ENCODE measurements at places on chromosomes 12 and 14.

DNA sequence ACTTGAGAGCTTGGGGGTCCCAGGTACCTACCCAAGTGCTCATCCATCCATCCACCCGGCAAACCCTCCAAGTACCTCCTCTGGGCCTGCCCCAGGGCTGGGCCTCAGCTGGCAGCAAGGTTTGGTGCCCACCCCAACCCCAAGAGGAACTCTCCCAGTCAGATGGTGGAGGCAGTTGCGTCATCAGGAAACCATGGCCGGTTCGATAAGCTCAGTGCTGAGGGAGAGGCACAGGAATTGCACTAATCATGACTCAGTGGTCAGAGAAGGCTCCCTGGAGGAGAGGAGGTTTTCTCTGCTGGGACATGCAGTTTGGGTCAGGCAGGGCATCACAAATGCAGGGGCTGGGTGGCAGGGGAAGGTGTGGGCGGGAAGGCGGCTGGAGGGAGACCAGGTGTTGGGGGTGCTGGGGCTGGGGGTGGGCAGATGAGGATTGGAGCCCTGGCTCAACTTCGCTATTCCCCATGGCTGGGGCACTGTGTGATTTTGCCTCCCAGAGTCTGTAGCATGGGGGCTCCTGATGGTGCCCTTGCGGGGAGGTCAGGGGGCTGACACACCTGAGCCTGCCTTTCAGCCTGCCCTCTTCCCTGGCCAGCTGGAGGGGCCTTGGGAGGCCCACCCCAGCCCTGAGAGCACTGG, 32.2 kb downstream of the SH2B3 start:
- DNase-seq = peak; percentile 98

DNA sequence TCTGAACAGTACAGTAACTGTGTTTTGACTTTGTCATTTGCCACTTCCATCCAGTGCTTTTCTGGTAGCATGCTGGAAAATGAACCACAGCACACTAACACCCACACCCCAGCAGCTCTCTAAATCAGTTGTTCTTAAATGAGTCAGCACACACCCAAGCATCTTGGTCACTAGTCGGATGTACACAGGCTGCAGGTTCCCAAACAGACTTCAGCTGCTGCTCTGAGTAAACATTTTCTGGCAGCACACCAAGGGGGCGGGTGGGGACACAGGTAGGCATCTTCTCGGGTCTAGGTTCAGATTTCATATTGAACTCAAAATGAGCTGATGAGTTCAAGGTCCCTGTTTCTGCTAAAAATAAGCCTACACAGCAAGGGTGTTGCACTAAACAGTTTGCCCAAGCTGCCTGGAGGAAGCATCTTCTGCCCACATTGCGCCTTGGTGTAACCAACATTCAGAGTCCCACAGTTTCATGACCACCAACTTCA, 39.8 kb downstream of the IFNG start:
- no peak for DNase-seq

DNA sequence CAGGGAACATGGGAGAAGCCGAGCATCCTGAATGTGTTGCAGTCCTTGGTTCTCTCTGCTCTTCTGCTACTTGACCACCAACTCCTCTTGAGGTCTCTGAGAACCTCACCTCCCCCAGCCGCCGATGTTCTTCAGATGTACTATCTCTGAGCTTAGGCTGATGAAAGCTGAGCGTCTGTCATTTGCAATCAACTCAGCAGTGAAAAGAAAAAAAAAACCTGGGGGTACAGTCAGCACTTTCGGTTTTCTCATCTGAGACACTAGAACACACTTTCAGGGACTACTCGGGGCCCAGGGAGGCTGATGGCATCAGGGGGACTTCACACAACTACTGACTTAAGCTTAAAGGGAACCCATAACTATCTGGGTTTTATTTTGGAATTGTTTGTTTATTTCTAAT, 9.6 kb upstream of the FLVCR2 start:
- DNase-seq = no peak

DNA sequence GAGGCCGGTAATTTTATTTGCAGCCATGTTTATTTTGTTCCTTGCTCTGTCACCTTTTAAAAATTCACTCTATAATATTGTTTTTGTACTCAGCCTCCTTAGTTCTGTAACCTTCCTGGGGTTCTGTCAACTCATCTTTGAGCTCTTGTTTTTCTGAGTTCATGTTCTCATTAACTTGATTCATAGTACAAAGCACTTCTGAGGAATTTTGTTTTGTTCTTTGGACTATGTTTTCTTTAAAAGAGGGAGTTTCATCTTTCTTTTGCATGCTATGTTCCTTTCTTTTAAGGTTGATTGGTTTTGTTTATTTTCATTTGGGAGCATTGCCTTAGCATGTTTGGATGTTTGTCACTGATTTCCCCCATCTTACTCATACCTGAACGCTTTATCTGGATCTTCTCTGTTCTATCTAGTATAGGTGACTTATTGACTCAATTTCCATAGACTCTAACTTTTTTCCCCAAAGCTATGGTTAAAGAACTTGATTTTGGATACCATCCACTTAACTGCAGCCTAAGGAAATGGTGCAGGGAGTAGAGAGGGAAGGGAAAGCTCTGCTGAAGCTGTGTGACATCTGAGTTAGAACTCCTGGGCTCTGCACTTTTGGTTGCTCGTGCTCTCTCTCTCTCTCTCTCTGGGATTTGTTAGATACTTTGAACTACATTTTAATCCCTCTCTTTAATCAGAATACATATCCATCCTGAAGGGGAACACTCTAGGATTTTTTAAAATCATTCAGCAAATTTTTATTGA, 268.5 kb downstream of the PAWR start:
- DNase-seq = no peak

DNA sequence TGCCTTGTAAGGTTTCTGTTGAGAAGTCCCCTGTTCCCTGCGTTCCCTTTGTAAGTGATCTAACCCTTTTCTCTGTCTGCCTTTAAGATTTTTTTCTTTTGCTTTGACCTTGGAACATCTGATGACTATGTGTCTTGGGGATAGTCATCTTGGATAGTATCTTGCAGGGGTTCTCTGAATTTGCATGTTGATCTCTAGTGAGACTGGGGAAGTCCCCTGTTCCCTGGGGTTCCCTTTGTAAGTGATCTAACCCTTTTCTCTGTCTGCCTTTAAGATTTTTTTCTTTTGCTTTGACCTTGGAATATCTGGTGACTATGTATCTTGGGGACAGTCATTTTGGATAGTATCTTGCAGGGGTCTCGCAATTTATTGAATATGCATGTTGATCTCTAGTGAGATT, 38.2 kb upstream of the TMX1 start:
- no peak for DNase-seq

GRCh38 chr12:27394676-27395075, 51.9 kb upstream of the SMCO2 start:
- no peak for DNase-seq

DNA sequence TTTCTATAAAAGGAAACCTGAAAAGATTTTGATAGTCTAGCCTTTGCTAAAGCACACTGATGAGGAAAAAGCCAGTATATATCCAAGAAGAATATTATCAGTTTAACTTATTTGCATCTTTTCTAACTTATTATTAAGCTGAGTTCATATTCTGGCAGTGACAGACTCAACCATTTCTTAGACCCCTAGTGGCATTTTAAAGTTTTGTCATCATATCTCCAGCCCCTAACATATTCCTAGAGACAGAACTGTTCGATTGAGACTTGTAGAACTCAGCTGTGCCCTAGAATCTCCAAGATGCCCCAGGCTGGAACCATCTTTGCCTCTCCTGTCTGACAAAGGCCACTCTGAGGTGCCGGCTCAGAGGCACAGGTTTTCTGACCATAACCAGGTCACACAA, 365.6 kb downstream of the NELL2 start:
- DNase-seq = no peak

DNA sequence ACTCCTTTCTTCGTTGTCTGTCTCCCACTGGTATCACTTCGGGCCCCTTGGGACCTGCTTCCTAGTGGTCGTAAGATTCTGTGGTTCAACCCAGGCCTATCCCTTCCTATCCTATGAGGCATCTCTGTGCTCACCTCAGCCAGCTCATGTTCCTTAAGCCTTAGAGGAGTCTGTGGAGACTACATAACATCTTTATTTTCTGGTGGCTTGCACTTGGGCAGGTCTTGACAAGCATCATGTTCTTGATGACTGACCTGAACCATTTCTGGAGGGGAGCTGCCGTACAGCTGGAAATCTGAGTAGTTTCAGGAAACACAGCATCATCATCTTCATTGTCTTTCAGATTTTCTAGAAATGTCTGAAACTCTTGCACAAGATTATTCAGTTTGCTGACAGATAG, 69.3 kb downstream of the PPFIBP1 start:
- no peak for DNase-seq

DNA sequence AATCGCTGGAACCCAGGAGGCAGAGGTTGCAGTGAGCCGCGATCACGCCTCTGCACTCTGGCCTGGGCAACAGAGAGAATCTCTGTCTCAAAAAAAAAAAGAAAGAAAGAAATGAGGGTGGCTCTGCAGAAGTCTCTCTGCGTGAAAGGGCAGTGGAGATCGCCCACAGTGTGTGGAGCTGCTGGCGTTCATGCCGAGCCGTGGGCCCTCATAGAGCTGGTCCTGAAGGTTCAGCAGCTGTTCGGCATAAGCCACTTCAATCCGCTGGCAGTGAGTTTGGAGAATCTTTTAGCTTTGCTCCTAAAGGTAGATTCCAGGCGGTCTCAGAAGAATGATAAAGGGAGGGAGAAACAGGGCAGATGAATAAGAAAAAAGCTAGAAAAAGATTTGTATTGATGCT, 36.7 kb upstream of the ATP2A2 start:
- DNase-seq = no peak

DNA sequence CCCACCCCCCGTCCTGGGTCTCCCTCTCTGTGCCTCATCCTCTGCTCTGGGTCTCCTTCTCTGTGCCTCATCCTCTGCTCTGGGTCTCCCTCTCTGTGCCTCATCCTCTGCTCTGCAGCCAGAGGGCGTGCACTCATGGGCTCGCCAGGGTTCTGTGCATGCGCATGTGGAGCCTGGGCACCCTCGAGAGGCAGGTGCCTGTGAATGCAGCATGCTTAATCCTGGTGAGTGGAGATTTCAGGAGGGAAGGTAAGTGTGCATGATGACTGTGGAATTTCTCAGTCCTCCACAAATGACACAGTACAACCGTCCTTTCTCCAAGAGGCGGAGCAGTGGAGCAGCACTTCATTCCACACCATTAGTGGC, 65.2 kb downstream of the EP400 start:
- no peak for DNase-seq

- no peak for DNase-seq
Observed at GRCh38 chr12:111152561-111152960, 216.3 kb downstream of the PHETA1 start.

DNA sequence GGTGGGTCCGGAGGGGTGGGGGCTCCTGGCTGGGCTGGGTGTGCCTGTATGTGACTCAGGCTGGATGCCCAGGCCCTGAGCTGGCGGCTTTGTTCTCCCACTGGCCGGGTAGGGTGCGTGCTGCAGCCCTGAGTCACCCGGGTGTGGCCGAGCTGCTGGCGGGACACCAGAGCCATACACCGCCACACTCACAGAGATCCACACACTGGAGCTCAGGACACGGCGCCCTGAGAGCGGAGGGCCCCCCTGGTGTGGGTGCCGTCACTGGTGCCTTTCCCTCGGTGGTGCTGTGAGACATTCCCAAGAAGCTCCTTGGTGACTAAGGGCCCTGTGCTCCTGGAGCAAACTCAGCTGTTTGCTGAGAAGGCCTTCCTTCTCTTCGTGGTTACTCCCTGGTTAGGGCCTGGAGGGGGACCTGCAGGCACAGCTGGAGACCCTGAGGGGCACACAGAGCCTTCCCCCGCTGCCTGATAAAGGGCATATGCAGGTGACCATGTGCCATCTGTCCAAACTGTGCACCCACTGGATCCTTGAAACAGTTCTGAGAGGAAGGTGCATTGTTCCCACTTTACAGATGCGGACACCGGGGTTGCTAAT, 44.3 kb downstream of the KRT80 start:
- DNase-seq = peak; percentile 69

DNA sequence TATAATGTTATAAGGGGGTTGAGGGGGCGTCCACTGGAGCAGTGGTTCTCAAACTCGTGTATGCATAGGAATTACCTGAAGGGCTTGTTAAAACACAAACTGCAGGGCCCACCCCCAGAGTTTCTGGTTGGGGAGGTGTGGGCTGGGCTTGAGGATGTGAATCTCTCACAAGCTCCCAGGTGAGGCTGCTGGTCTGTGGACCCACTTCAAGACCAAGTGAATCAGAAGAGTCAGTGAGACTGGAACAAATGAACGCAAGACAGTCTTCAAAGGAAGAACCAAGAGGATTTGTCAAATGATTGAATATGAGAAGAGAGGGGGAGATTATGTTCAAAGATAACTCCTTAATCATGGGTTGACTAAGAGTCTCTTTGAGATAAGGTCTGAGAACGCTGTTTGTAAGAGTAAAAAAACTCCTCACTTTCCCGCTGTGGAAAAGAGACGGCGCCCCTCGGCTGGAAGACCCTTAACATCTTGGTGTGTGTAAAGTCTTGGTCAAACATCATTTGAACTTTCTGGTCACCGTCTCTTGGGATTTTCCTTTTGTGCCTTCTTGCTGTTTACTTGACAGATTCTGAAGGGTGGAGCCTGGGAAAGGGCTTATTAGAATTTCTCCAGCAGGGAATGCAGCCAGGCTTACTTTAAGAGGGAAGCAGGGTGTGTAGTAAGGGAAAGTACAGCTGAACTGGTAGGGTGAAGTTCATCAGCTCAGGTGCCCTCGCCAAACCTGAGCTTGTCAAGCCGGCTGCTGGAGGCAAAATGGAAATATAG, 5.3 kb upstream of the FOXN3 start:
- DNase-seq = no peak

DNA sequence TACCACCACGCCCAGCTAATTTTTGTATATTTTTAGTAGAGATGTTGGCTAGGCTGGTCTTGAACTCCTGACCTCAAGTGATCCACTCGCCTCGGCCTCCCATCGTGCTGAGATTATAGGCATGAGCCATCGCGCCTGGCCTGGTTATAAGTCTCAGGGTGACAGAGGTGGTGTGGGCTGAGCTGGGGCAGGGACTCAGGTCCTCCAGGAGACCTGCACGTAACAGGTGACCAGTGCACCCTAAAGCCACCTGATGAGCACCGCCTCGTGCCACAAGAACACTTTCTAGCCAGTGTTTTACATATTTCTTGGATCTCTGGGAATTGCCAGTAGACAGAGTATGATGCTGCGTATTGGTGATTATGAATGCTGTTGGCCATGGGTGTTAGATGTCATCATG, 136.5 kb upstream of the CPM start:
- no peak for DNase-seq

DNA sequence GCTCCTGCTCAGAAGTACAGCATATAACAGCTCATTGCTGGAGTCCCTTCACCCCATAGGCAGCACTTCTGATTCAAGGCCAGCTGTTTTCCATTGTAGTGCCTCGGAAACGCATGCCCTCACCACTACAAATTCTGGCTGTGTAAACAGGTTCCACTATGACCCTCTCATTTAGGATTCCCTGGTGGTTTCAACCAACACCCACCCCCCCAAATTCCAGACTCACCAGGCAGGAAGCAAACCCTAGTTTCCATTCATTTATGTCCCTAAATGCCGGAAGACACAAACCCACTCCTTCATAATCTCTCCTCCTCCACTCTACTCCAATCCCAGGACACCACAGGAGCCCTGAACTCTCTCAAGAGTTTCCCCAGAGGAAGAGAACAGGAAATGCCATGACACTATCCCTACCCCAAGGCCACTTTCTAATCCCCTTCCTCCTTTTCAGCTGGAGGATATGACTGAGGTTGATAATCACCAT, 75.9 kb upstream of the TMPO start:
- peak; percentile 87 for DNase-seq

GRCh38 chr14:100256339-100256895, 17.5 kb downstream of the YY1 start:
- DNase-seq = no peak

- peak; percentile 86 for DNase-seq
Observed at GRCh38 chr14:95472819-95473251, 43.6 kb downstream of the SYNE3 start.

- DNase-seq = peak; percentile 55
Observed at GRCh38 chr12:62006076-62006732, 254.0 kb upstream of the USP15 start.

- no peak for DNase-seq
Observed at GRCh38 chr12:41468341-41468740, 280.2 kb downstream of the PDZRN4 start.

Data from NB4 (cell line).